Stimulated activated CD4-positive, alpha-beta T cell treated with anti-CD3 and anti-CD28 coated beads, TNF-alpha, amount 100 ng/mL, for 24 hours (primary cell): ENCODE measurements at places on chromosomes 5 and 9.

DNA sequence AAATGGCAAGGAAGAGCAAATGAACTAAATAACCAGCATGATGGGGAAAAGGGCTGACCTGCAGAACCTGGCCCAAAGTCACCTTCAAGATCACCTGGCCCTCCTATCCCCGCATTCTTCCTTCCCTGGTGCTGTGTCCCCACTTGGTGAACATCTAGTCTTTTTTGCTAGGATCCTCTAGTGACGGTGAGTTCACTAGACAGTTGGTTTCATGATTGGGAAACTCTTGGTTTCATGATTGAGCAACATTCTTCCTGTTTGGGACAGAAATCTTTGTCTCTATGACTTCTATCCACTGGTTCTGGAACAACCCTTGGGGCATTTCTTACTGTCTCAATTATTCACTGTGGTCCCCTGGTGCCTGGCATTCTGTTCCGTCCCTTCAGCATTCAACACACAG is 50.2 kb upstream of the DAB2IP start:
- DNase-seq: no peak

- DNase-seq: no peak
Measured at GRCh38 chr5:56819060-56819881, 3.9 kb downstream of the MAP3K1 start.

DNA sequence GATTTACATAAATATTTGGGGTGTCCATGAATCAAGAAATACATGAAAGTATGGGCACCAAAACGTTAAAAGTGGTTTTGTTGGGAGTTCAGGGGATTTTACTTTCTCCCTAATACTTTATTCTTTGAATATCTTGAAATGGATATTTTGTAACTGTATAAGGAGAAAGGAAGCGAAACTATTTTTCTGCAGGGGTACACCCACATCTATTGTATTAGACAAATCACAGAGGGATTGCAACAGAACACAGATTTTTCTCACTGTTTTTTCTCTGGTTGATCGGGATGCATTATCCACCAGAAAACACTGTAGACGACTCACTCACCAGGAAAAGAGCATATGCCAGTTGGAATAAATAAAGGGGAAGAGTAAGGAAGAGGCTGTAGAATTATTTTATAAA is 1.2 kb upstream of the RABGAP1 start:
- DNase-seq: no peak

DNA sequence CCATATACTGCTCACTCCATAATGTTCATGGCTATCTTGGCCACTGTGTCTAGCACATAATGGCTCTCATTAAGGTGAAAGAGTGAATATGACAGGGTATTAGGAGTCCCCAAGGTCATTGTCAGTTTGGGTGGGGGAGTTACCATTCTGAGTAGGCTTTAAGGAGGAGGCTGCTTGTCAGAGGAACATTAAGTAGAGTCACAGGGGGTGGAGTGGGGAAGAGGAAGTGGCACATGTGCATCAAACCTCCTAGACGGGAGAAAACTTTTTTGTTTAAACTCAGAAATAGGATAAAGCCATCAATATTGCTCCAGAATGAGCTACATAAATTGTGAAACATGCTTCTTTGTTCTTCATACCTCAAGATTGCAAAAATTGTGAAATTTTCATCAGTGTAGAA is 45.5 kb downstream of the DAB2IP start:
- no peak for DNase-seq

- peak; percentile 69 for DNase-seq
Measured at GRCh38 chr9:131739959-131740648, at the start of gene RAPGEF1. RAPGEF1 (minus strand) TSS chr9:131740076; CDS start chr9:131739830, 246 bp downstream.

DNA sequence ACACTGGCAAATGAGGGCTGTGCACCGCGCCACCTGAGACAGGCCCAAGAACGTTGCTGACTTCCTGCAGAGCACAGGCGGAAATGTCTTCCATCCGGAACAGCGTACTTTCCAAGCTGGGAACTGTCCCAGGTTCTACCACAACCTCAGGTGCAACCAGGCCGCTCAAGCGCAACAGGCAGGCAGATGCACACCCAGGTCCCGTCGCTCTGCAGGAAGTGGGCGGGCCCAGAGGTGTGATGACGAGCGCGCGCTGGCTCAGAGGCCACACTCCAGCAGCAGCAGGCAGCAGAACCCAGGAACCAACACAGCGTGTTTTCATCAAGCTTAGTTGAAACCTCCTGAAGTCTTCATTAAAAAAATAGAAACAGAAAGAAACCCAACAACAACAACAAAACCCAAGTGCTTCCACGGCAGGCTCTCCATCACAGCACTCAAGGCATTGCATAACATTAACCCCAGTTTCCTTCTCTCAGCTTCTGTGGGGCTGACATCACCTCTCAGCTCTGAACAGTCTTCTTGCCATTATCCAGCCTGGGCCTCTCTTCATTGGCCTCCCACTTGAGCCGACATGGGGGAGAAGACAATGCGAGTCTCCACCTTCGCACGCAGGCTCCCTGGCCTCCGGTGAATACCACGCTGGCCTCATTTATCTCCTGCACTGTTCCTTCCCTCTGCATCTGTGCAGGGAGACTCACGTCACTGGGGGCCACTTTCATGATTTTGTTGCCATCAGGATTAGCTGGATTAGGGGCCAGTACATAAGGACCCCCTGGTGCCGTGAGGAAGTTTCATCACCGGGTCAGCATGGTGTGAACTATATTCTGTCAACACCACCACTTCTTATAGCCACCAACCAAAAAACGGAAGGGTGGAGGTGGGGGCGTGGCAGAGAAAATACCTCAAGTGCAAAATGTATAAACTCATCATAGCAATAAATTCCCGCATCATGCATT is 22.1 kb downstream of the PTCH1 start:
- no peak for DNase-seq

- DNase-seq: no peak
Measured at GRCh38 chr9:122402874-122403273, 32.0 kb downstream of the PTGS1 start.

- DNase-seq: no peak
Measured at GRCh38 chr9:22332202-22332601, 114.4 kb upstream of the DMRTA1 start.

DNA sequence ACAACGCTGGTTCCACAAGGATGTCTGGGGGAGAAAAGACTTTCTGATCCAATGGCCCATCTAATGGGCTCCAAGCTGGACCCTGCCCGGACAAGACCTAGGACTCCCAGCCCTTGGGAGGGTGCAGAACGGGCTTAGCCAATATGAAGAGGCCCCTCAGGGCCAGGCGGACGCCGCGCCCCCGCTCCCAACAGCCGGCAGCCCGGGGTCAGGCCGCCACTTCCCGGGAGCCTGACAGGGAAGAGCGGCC is 493 bp downstream of the P4HA2 start:
- no peak for DNase-seq

GRCh38 chr9:6959270-6960000 is 201.7 kb downstream of the KDM4C start:
- no peak for DNase-seq

DNA sequence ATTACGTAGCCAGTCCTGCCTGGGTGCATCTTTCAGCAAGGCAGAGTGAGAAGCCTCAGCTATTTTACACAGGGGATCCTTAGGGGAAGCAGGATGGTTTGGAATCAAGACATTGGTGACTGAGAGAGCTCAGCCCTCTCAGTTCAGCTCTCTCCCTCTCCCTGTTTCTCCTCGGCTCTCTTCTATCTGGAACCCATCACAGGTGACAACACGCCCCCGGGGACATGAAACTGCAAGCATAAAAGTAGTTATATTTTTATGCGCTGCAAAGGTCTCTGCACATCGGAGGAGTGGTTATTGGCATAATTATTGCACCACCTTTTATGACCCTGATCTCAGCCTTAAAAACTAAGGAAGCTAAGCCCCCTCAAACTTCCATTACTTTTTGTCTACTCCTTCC is 14.2 kb downstream of the TMOD1 start:
- no peak for DNase-seq

DNA sequence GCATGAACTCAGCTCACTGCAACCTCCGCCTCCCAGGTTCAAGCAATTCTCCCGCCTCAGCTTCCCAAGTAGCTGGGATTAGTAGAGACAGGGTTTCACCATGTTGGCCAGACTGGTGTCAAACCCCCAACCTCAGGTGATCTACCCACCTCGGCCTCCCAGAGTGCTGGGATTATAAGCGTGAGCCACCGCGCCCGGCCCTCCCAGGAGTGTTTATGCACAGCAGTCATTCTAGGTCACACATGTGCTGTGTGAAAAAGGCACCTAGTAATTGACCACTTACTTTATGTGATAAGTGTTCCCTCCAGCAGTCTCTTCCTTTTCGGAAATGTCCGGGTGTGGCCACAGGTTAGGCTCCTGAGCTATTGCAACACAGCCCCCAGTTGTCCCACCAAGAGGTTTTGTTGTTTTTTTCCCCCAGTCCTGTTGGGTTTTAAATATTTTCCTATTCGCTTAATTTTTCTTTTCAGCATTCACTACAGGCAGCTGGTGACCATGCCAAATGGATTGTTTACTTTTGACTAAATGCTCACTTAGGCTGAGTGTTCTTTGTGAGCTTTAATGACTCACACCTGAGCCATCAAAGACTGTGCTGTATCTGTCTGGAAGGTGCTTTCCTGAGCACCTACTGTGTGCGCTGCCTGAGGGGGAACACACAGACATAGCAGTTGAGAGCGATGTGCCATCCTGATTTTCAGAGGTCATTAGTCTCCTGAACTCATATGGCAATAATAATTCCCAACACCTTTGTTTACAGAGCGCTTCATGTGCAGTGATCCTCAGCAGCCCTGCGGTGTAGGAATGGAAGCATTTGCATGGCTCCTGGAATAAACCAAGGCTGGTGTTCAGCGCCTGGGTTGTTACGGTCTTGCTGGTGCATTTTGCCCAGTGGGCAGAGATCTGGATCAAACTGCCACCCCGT is 94.3 kb downstream of the MVB12B start:
- no peak for DNase-seq

GRCh38 chr5:174409070-174409469 is 315.3 kb upstream of the MSX2 start:
- DNase-seq: no peak

GRCh38 chr5:131258733-131259132 is 5.1 kb upstream of the CDC42SE2 start:
- no peak for DNase-seq

- DNase-seq: no peak
Measured at GRCh38 chr9:24298912-24299311, 246.8 kb downstream of the IZUMO3 start.

- no peak for DNase-seq
Measured at GRCh38 chr5:122701640-122702523, 73.0 kb upstream of the SNX2 start.

- no peak for DNase-seq
Measured at GRCh38 chr9:70566066-70566465, 151.6 kb upstream of the KLF9 start.

DNA sequence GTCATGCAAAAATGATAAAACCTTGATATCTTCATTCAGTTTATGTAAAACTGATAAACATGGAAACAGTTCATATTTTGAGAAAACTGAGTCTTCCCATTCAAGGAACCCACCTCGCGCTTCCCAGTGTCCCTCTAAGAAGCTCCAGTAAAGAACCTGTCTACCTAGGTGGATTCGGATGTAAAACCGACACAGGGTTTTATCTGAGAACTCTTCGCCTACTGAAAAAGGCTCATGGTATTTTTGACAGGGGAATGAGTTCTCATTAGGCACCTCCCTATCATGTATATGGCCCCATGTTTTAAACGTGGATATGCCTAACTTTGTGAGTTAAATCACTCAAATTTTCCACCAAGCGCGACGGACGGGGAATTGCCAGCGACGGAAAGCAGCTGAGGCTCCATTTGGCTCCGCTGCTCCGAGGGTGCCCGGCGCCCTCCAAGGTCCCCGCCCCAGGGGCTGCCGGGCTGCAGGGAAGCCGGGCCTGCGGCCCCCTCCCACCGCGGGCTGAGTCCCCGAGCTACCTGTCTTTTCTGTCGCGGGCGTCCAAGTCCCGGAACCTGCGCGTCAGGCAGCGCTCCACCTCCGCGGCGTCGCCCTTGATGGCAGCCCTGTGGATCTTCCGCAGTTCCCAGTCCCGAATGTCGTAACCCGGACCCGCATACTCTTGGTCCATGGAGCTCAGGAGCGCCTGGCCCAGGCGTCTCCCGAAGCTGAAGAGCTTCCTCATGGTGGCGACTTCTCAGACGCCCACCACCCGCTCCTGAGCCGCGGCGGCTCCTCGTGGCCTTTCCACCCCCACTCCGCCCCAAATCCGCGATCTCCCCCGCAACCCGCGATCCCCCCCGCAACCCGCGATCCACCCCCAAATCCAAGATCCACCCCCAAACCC is 594 bp downstream of the ANKRD18A start:
- DNase-seq: no peak

- DNase-seq: no peak
Measured at GRCh38 chr9:33684831-33685230, 110.5 kb upstream of the PRSS3 start.

- no peak for DNase-seq
Measured at GRCh38 chr5:1727571-1727970, 72.1 kb downstream of the MRPL36 start.

GRCh38 chr5:4542145-4542778 is 597.9 kb upstream of the ADAMTS16 start:
- DNase-seq: no peak

DNA sequence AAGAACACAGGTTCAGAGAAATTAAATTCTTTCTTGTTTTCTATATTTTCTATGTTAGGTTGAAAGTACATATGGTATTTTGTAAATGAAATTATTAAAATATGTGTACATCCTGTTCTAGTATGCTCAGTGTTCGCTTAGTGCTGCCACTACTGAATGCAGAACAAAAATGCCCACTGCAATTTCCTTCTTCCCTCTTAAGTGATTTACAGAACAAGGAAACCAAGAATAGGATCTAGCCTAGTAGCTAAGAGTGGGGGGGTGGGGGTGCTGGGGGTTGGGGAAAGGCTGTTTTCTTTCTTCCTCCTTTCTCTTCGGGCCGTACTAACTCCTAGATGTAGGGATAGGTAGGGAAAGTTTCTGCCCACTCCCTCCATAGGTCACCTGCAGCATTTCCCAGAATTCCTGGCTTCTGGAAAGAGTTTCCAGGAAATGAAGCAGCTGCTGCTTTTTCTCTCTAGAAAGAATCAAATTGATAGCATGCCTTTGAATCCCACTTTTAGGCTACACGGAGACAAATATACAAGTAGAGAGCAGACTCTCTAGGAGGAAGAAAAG is 15.7 kb downstream of the SPATA9 start:
- DNase-seq: no peak

DNA sequence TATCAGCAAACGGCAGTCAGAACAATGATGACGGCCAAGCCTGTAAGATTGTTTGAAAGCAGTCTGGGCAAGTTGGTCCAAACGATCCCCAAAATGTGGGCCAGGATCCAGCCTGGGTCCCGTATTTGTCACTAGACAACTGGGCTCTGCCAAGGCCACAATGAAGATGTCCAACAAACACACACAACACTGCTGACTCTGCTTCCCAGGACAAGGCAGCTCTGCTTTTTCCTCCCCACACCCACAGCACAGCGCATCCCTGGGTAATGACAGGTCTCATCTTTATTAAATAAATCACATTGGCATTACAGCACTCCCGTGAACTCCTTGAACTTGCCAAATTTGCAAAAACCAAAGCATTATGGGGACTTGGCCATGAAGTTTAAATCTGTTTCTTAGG is 424.1 kb upstream of the ACTBL2 start:
- DNase-seq: no peak
